Activated T-cell treated with anti-CD3 and anti-CD28 coated beads, Interleukin-2, amount 50 U/mL, for 4 hours (primary cell): ENCODE measurements at places on chromosomes 5 and 9.

GRCh38 chr5:132499440-132500243, 9.1 kb upstream of the IRF1 start:
- peak; percentile 4 for DNase-seq

DNA sequence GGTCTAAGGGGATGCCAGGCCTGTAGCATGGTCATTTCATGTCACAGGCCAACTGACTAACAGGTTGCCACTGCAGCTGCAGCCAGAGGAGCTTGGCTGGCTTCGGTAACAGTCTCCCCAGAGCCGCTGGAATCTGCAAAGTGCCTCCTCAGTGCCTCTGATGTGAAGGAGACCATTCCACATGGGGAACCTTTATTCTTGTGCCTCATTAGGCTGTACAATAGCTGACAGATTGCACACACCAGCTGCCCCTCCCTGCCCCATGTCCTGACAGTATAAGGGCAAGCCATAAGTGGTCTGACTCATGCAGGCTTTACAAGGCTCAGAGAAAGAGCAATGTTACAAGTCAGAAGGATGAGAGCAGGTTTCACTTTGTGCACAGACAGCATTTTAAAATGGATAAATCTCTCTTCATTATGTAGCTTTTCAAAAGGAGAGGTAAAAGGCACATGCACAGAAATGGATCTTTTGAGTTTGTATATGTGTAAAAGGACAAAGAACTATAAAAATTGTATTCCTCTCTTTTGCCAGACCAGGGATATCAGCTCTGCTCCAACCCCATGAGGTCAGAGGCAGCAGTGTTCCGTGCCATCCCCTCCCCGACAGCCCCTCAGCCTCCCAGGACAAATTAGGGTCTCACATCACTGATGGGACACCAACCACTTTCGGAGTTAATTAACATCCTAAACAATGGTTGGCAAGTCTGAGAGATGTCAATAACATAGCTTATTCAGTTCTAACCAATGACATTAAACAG, 467.8 kb downstream of the TMEM232 start:
- no peak for DNase-seq

DNA sequence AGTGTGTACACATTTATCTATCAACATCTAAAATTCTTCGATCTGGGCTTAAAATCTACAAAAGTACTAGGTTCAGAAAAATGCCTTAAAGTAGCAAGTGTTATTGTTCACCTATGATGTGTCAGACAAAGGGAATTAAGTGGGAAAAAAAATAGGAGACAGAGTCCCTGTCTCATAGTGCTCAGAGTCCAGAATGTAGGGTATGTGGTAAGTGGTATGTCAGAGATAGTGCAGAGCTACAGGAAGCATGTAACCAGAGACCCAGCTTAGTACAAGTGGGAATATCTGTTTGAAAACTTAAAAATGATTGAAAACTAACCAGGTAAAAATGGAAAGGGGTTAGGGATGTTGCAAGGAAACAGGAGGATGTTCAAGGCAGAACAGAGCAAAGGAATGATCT, 482.8 kb downstream of the ELAVL2 start:
- no peak for DNase-seq

GRCh38 chr5:27266184-27266583, 227.8 kb upstream of the CDH9 start:
- DNase-seq, result no peak

- DNase-seq, result no peak
Measured at GRCh38 chr9:5945112-5945511, 54.4 kb downstream of the MLANA start.

- no peak for DNase-seq
Measured at GRCh38 chr5:172903790-172904189, 55.4 kb upstream of the RPL26L1 start.

GRCh38 chr5:2453781-2454180, 297.7 kb downstream of the IRX2 start:
- DNase-seq, result no peak

GRCh38 chr5:150440948-150441812, 8.4 kb downstream of the RPS14 start:
- no peak for DNase-seq

DNA sequence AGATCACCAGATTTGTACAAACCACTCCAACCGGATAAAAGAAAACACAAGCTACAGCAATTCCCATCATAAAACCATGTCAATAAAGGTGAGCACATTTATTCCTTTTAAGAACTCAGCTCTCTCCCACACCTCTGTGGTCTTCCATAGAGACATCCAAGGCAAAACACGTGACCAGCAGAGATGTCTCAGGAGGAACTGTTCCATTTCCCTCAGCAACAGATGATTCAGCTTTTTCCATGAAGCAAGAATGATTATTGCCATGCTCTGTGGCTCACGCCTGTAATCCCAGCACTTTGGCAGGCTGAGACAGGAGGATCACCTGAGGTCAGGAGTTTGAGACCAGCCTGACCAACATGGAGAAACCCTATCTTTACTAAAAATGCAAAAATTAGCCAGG, 15.8 kb downstream of the GZMK start:
- no peak for DNase-seq

DNA sequence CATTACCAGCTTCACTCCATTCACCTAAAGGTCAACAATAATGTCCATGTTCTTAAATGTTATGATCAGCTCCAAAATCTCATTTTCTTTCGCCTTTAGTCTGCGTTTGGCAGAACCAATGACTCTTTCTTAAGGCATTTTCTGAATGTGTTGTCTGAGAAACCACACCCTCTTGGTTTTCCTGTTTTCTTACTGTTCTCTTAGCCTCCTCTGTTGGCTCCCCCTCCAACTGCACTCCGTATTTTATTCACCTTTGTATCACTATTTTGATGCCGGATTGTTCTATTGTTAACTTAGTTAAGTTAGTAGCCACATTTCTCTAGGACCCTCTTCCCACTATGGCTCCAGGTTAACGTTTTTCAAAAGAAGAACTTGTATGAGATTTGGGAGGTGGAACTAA, 185.6 kb downstream of the DMAC1 start:
- DNase-seq, result no peak

DNA sequence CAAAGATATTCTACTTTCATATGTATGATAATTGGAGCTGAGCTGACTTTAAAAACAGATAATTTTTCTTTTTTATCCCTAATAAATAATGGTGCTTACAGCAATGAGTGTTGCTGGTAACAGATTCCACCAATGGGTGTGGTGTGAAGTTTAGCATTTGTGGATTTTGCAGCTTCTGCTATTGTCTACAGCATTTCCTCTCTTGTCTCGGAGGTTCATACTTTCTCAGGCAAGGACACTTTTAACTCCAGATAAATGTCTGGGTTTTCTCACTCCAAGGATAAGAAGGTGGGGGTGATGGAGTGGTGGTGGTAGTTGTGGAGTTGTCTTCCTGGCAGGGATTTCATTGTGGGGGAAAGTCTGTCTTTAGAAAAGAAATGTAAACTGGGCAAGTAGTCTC, 120.0 kb upstream of the CDKN2B start:
- no peak for DNase-seq

DNA sequence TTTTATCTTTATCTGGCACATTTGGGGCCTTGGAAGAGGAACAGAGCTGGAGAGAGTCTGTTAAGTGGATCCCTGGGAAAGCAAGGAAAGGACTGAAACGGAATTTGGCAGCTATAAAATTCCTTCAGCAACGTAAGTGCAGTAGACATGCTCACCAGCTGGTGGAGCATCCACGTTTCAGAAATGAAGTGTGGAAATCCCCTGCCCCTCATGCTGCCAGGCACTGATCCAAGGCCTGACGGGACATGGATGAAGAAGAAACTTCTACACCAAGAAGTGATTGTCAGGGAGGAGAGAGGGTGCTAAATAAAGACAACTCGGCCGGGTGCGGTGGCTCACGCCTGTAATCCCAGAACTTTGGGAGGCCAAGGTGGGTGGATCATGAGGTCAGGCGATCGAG, 209.3 kb downstream of the ROR2 start:
- no peak for DNase-seq

GRCh38 chr5:142063878-142064331, 44.7 kb upstream of the NDFIP1 start:
- DNase-seq, result no peak

- DNase-seq, result no peak
Measured at GRCh38 chr5:135426102-135427082, 20.8 kb downstream of the DCANP1 start.

GRCh38 chr5:116097301-116097700, 12.5 kb downstream of the COMMD10 start:
- DNase-seq, result no peak

DNA sequence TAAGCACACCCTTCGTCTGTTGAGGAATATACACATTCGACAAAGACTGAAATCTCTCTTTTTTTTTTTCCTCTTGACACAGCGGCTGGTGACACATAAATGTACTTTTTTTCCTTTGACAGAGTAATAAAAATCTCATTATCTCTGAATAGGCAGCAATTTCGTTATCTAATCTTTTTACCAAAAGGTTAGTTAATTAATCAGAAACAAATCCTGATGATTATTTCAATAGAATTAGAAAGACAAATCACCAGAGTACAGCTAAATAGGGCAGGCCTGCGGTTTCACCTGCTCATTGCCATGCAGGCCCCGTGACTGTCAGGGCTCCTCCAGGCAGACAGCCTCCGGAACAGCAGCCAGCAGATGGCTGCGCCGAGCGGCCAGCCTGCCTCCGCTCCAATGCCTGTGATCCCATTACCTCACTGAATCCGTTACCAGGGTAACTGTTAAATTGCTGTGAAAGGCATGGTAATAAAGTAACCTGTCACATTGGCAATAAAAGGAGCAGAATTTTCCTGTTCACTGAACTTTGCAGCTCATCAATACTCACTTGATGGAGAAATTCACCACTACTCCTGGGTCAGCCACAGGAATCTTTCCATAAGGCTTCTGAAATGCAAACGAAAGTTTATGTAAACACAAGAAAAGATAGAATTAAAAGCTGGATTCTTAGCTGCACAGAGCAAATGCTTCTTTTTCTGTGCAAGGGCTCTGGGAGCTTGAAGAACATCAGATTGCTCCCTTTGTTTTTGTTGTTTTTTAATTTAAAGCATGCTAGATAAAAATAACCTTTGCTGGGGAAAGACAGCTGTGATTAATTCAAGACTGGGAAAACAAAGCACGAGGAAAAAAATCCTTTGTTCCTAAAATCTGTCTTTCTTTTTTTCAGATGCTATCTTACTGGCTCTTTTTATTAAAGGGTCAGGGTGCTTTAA, 666.4 kb upstream of the ZNF608 start:
- DNase-seq, result no peak

GRCh38 chr5:157180374-157181264, at the start of gene ITK:
Gene ITK, plus strand, starts transcription at chr5:157180840. Its CDS starts 138 bp downstream, at chr5:157180978.
- no peak for DNase-seq

GRCh38 chr5:170562875-170563228, 59.0 kb downstream of the KCNIP1 start:
- no peak for DNase-seq
